ENCODE measurements at places on chromosomes 1 and 21.

- peak; percentile 17 for DNase-seq
Measured at GRCh38 chr1:192609110-192610079, 26.6 kb upstream of the RGS13 start.

GRCh38 chr1:37161171-37161570 lies 126.9 kb upstream of the GRIK3 start:
- no peak for DNase-seq

- no peak for DNase-seq
Measured at GRCh38 chr1:62318756-62319544, at the start of gene KANK4. Gene KANK4 (minus strand): TSS chr1:62319434. CDS start chr1:62281564, 37,870 bp downstream.

- DNase-seq, result no peak
Measured at GRCh38 chr1:41430582-41430981, 53.9 kb downstream of the EDN2 start.

Data from midbrain (tissue), 1 donor.